ENCODE measurements at places on chromosomes 13 and 19. TPM values are rescaled to one million over a fixed set of nuclear protein-coding genes. Genes with fewer than 3 reads are reported as not detected.

- H3K27me3 ChIP-seq, result no peaks in the 10 kb centered on the region
- peak overlapping the region; percentile 28 for H3K4me3 ChIP-seq
- DNase-seq, result peak; percentile 62
- H3K36me3 ChIP-seq, result peaks cover 14% of the 10 kb centered on the region
- H3K4me1 ChIP-seq, result peaks cover 40% of the 10 kb centered on the region
- H3K27ac ChIP-seq, result peak overlapping the region; percentile 77
Measured at GRCh38 chr19:15673176-15673654, 328 bp downstream of the CYP4F12 start.

GRCh38 chr19:12841094-12841493, 2.8 kb downstream of the MAST1 start:
- H3K4me3 ChIP-seq, result no peak overlapping the region
- H3K36me3 ChIP-seq, result no peaks in the 10 kb centered on the region
- no peaks in the 10 kb centered on the region for H3K4me1 ChIP-seq
- H3K27me3 ChIP-seq, result peaks cover 20% of the 10 kb centered on the region

- no peak overlapping the region for H3K4me3 ChIP-seq
- no peaks in the 10 kb centered on the region for H3K27me3 ChIP-seq
- no peak for DNase-seq
- H3K36me3 ChIP-seq, result no peaks in the 10 kb centered on the region
- H3K4me1 ChIP-seq, result peaks cover 4% of the 10 kb centered on the region
Measured at GRCh38 chr19:33350538-33351309, 22.8 kb upstream of the CEBPG start.

- no peak overlapping the region for H3K4me3 ChIP-seq
- no peaks in the 10 kb centered on the region for H3K4me1 ChIP-seq
- DNase-seq, result no peak
- H3K27ac ChIP-seq, result no peak overlapping the region
Measured at GRCh38 chr13:97548711-97549110, 114.7 kb downstream of the RAP2A start.

DNA sequence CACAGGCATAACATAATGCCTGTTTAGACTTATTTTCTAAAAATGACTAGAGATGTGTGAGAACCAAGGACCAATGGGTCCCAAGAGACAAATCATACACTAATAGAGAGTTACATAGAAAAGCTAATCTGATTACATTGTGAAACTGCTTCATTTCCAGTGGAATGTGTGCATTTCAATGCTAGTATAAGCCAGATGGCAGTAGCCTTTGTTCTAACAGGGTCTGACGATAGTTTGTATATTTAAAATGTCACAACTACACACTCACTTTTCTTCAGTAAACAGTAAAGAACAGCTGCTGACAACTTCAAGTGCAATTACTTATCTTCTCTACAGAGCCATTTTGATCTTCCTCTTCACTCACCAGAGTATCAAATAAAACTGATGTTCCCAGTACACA, 4.3 kb upstream of the SLITRK5 start:
- H3K36me3 ChIP-seq, result no peaks in the 10 kb centered on the region
- H3K27me3 ChIP-seq, result no peaks in the 10 kb centered on the region
- H3K4me3 ChIP-seq, result no peak overlapping the region
- DNase-seq, result no peak

DNA sequence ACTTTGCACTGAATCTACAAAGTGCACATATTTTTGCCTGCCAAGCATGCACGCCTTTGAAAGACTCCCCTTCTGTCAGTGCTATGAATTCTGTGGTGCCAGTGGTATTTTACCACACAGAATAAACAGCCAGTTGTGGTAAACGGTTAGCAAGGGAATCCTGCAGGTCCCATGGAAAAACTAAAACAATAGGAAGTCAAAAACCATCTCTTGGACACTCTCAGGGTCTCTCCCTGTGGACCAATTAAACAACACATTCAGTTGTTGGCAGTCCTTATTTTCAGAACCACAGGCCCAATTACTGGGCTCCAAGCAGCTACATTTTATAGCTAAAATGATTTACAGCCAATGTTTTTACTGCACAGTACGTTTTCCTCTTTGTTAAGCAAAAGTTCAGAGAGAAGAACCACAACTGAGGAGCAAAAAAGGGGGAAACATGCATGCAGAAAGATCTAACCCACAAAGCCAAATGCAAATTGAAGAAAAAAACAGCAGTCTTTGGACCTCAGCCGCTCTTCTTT, 116.9 kb downstream of the KCTD12 start:
- no peak overlapping the region for H3K27ac ChIP-seq
- H3K36me3 ChIP-seq, result no peaks in the 10 kb centered on the region
- H3K4me1 ChIP-seq, result no peaks in the 10 kb centered on the region
- DNase-seq, result no peak

GRCh38 chr13:110301606-110302553, 5.1 kb downstream of the COL4A1 start:
- H3K27ac ChIP-seq, result peak overlapping the region; percentile 25
- H3K36me3 ChIP-seq, result no peaks in the 10 kb centered on the region
- no peak overlapping the region for H3K4me3 ChIP-seq
- DNase-seq, result no peak

GRCh38 chr19:45276284-45276687, 25.2 kb downstream of the MARK4 start:
- H3K4me3 ChIP-seq, result no peak overlapping the region
- H3K27ac ChIP-seq, result no peak overlapping the region
- peaks cover 56% of the 10 kb centered on the region for H3K4me1 ChIP-seq
- H3K27me3 ChIP-seq, result no peaks in the 10 kb centered on the region
- H3K36me3 ChIP-seq, result peaks cover 3% of the 10 kb centered on the region

GRCh38 chr13:52617070-52618060, 24.9 kb upstream of the HNRNPA1L2 start:
- peak; percentile 76 for DNase-seq
- H3K4me1 ChIP-seq, result peaks cover 5% of the 10 kb centered on the region
- H3K4me3 ChIP-seq, result peak overlapping the region; percentile 87
- H3K36me3 ChIP-seq, result no peaks in the 10 kb centered on the region

DNA sequence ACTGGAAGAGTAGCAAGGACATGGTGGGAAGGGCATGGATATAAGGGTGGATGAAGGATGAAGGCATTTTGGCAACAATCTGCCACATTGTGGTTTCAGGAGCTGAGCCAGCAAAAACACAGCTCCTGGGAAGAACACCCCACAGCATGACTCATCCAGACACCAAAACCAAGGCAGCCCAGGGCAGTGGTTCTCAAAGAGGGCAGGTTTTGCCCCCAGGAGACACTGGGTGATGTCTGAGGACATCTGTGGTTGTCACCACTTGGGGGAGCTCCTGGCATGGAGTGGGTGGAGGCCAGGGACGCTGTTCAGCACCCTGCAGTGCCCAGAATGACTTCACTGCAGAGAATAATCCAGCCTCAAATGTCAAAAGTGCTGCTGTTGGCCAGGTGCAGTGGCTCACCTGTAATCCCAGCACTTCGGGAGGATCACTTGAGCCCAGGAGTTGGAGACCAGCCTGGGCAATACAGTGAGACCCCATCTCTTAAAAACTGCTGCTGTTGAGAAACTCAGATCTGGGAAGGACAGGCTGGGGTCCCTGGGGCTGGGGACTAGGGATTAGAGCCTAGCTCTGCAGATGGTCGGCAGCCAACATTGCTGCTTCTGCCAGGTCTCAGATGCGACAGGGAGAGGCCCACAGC, 16.1 kb downstream of the ZFR2 start:
- DNase-seq, result no peak
- H3K4me3 ChIP-seq, result no peak overlapping the region
- no peaks in the 10 kb centered on the region for H3K27me3 ChIP-seq
- no peak overlapping the region for H3K27ac ChIP-seq
- no peaks in the 10 kb centered on the region for H3K4me1 ChIP-seq

DNA sequence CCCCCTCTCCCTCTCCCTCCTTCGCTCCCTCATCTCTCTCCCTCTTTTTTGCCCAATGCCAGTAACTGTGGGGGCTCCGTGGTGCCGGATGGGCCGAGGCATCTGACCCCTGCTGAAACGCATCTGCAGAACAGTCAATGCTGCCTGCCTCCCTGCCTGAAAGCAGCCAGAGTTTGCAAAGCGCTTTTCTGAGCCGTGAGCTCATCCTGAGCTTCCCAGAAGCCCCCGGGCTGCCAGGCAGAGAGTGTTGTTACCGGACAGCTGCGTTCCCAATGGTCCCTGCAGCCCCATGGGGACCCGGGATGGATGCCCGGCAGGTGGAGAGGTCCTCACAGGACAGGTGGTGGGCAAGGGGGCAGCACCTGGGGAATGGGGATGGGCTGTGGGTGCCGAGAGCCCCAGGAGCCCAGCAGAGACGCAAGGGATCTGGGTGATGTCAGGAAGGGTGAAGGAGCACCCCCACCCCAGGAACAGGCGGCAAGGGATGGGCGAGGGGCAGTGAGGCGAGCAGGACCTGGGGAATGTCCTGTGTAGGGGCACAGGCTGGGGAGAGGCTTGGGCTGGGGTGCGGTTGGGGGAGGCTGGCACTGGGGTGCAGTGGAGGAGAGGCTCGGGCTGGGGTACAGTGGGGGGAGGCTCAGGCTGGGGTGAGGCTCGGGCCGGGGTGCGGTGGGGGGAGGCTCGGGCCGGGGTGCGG, 33.0 kb downstream of the GPX4 start:
- no peak for DNase-seq
- H3K36me3 ChIP-seq, result peaks cover 4% of the 10 kb centered on the region
- H3K4me1 ChIP-seq, result no peaks in the 10 kb centered on the region
- no peaks in the 10 kb centered on the region for H3K27me3 ChIP-seq
- no peak overlapping the region for H3K4me3 ChIP-seq

GRCh38 chr19:54030895-54031586, 32.7 kb downstream of the VSTM1 start:
- H3K36me3 ChIP-seq, result no peaks in the 10 kb centered on the region
- no peaks in the 10 kb centered on the region for H3K27me3 ChIP-seq
- no peak for DNase-seq
- H3K4me1 ChIP-seq, result no peaks in the 10 kb centered on the region
- H3K4me3 ChIP-seq, result no peak overlapping the region

DNA sequence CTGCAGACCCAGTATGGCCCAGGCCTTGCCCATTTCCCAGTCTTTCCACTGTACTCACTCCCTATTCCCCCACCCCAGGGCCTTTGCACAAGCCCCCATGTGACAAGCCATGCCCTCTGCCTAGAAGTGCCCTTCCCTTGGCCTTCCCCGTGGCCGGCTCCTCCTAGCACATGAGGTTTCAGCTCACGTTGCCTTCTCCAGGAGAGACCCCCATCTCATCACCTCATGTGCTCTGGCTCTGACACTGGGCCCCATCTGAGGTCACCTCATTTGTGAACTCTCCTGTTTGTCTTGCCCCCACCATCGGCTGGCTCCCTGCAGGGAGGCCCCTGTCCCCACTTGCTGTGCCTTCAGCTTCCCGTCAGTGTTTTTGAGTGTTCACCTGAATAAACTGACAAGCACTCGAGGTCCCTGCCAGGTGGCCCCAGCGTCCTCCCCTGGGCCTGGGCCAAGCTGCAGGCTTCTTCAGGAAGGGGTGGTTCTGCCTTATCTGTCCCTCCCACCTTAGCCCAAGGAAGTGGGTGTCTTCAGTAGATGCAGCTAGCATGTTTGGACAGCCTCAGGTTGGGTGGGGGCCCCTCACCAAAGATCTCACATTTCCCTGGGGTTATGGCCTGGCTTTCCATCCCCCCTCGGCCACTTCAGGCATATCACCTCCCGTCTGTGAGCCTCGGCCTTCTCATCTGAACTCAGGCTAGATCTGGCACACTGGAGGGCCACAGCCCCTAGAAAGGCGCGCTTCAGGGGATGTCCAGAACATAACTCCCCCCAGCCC, 3.8 kb upstream of the SLC25A42 start:
- peak; percentile 82 for DNase-seq
- H3K4me1 ChIP-seq, result peaks cover 94% of the 10 kb centered on the region
- no peak overlapping the region for H3K4me3 ChIP-seq
- no peaks in the 10 kb centered on the region for H3K36me3 ChIP-seq
- H3K27ac ChIP-seq, result peak overlapping the region; percentile 23
- no peaks in the 10 kb centered on the region for H3K27me3 ChIP-seq

DNA sequence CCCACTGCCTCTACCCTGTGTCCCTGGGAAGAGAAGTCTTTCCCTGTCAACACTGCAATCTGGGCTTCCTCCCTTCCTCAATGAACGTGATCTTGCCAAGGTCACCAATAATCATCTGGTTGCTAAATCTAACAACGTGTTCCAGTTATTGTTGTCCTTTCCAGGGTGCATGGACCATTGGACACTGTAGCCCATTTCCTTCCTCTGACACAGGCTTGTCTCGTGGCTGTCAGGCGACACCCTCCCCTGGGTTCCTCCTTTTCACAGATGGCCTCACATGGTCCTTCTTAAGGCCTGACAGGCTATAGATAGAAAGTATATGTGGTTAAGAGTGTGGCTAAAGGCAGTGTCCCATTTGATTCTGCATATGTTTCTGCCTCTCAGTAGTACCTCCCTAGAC, 67.7 kb upstream of the STARD13 start:
- no peaks in the 10 kb centered on the region for H3K4me1 ChIP-seq
- H3K27ac ChIP-seq, result no peak overlapping the region
- H3K36me3 ChIP-seq, result no peaks in the 10 kb centered on the region
- DNase-seq, result no peak
- no peak overlapping the region for H3K4me3 ChIP-seq

TNNT1 gene
- 0.28 TPM for total RNA-seq

MYPOP gene
- total RNA-seq, result 1.8 TPM

MEIOSIN gene
- total RNA-seq, result not detected
